ENCODE measurements at places on chromosomes 4 and X.

DNA sequence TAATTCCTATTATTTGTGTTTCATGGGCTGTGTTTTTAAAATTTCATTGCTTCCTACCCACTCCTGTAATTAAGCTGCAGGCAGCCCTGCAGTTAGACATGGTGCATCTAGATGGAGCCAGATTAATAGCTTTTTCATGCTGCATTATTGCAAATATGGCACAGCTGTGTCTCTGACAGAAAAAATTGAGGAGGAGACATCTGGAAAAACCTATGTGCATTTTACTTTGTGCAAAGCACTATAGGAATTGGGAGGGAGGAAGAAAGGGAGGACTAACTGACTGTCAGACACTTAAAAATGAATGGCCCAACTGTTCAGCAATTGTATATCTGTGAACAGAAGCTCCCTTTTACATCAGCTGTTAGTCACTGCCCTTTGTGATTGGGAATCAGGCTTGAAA lies 8.1 kb upstream of the RPGR start:
- DNase-seq = no peak

- DNase-seq = no peak
These were observed 166.8 kb downstream of the TLL1 start for GRCh38 chr4:166039822-166040221.

DNA sequence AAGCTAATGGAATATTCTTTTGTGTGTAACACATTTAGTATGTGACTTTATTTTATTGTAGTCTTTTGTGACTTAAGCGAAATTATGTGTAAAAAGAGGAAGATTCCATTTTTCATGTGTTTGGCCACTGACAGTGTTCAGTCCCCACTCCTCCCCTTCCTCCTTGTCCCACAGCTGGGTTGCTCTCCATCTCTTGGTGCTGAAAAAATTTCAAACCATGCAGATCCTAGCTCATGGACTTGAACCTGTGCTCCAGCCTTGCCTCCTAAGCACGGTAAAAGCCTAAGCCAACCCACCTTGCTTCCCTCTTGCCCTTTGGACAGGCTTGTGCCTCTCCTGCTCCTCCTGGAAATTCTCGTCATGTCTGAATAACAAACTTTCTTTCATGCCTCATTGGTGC lies 2008.5 kb upstream of the TENM3 start:
- DNase-seq = peak; percentile 32

DNA sequence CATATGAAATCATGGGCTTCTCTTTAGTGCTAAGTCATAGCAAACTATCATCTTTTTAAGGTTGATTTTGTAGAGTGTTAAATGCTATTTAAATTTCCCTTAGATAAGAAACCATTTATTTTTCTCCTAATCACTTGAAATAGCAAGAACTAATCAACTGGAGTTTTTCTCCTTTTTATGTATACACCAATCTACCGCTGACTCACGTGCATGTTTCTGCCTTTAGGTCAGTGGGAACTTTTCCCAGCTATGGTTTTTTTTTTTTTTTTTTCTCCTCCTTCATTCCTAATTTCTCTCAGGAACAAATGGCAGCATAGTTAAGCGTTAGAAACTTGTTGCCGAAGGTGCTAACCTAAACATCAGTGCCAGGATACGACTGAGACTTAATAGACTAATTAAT lies 176.4 kb downstream of the BMPR1B start:
- no peak for DNase-seq

GRCh38 chr4:146330392-146330791 lies 116.1 kb downstream of the REELD1 start:
- peak; percentile 6 for DNase-seq

DNA sequence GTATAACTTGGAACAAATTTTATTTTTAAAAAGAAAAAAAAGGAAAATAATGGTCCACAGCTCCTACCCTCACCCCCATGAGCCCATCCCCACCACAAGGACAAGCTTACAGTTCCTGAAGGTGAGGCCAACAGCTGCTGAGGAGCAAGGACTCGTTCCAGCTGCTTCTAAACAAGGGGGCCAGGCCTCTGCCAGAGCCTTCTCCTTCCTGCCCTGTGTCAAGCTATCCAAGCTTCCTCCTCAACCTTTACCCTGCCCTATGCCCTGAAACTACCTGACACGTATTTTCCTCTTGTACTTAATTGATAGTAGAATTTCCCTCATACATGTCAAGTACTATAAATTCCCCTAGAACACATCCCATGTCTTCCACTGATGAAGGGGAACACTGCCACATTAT lies 8.8 kb downstream of the SH3D19 start:
- DNase-seq = no peak

DNA sequence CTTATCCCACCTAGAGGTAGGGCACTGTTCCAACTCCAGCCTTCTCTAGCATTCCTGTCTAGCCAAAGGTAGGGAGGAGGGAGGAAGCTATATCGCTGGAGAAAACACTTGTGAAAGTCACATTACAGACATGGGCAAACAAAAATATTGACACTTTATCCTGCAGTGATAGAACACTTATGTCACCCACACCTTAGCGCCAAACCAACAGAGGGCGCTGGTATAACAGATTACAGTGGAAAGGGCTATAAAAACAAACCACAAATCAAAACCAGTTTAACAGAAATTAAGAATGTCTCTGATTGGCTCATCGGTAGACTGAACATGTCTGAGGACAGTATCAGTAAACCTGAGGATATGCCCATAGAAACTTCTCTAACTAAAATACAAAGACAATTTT lies 451.3 kb downstream of the TLL1 start:
- peak; percentile 41 for DNase-seq

- DNase-seq = no peak
These were observed 3.3 kb upstream of the SORCS2 start for GRCh38 chr4:7189066-7189465.

- DNase-seq = no peak
These were observed 1074.2 kb upstream of the INTU start for GRCh38 chr4:126558596-126558995.

DNA sequence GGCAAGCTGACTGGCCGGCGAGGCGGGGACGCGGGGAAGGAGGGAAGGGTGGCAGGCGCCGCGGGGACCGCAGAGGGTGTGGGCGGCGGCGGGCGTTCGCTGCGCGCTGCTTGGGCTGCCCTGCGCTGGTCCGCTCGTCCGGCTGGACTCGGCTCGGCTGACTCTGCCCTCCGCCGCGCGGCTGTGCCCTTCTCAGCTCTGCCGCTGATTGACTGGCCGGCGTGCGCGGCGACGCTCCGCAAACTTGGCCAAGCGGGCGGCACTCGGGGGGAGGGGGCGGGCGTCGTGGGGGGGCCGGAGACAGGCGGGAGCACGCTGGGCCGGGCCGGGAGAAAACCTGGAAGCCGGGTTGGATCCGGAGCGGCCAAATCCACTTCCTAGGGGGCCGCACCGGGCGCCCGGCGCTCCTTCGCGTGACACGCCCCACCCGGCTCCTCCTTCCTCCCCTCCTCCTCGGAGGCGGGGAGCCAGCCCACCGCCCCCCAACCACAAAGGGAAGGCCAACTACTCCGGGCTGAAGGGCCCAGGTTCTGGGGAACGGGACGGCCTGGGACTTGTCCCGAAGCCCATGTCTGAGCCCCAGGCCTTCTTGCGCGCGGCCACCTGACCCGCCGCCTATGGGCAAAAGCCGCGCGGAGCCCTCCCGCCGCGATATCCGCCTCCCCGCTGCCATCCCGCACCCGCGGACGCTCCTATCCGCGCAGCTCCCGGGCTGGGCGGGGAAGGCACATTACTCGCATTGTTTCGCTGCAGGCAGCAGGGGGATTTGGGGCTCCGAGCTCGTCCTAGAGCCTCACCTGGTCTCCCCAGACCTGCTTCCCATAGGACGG lies at the start of gene GPC4:
TSS of gene GPC4 (minus strand) at position 214 of the 830 bp plus-strand sequence. CDS start 524 bp downstream, outside the sequence.
- DNase-seq = no peak

- no peak for DNase-seq
These were observed 22.7 kb downstream of the PNPLA4 start for GRCh38 chrX:7904562-7904961.

- no peak for DNase-seq
These were observed 41.5 kb downstream of the SHROOM3 start for GRCh38 chr4:76476571-76476970.

Measured in NB4 (cell line).